ENCODE measurements at places on chromosomes 6 and 20.

DNA sequence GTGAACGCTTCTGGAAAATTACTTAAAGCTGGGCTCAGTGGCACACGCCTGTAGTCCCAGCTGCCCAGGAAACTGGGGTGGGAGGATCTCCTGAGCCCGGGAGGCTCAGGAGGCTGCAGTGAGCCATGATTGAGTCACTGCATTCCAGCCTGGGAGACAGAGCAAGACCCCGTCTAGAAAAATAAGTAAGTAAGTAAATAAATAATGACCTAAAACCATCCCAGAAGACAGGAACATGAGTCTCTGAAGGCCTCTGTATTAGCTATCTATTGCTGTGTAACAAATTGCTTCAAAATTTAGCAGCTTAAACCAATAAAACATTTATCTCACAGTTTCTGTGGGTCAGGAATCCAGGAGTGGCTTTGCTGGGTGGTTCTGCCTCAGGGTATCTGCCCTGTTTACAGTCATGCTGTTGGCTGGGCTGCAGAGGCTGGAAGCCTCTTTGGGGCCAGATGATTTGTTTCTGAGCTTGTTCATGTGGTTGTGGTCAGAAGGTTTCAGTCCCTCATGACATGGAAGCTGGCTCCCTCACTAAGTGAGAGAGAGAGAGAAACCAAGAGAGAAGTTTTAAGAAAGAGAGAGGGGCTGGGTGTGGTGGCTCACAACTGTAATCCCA is 48.4 kb upstream of the NCOA3 start:
- DNase-seq, result peak; percentile 45

- DNase-seq, result no peak
These were observed 413.7 kb downstream of the RFPL4B start for GRCh38 chr6:112760831-112761230.

DNA sequence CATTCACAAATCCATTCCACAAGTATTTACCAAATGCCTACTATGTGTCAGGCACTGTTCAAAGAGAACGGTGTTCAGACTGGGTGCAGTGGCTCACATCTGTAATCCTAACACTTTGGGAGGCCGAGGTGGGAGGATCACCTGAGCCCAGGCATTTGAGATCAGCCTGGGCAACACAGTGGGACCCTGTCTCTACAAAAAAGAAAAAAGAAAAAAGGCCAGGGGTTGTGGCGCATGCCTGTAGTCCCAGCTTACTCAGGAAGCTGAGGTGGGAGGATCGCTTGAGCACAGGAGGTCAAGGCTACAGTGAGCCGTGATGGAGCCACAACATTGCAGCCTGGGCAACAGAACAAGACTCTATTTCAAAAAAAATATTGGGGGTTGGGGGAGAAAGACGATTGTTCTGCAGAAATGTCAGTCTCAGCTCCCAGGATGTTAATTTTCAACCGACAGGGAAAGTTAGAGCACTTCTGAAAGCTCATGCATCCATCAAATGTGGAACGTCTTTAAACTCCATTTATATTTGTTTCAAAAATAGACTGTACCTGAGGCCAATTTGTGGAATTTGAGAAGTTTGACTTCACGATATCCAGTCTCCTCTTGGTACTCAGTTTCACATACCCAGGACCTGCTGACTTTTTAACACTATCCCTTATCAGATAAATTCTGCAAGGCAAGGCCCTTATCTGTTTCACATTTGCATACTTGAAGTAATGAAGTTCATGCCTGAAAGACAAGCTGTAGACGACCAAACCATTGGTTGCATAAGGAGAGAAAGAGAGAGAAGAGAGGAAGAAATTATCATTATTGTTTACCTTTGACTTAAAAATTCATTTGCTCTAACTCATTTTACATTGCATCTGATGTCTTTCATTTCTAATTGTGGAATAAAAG is 14.8 kb upstream of the BTN3A2 start:
- DNase-seq, result no peak

DNA sequence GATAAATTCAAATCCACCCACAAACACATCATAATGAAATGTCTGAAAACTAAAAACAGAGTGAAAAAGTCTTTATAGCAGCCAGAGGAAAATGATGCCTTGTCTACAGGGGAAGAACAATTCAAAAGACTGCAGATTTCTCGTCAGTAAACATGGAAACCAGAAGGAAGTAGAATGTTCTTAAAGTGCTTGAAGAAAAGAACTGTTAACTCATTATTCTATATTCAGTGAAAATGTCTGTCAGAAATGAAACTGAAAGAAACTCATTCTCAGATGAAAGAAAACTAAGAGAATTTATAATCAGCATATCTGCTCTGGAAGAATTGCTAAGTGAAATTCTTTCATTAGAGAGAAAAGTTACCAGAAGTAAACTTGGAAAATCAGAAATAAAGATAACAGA is 416.1 kb downstream of the TBC1D32 start:
- no peak for DNase-seq

- peak; percentile 83 for DNase-seq
These were observed 378.9 kb upstream of the CITED2 start for GRCh38 chr6:139753198-139753861.

- no peak for DNase-seq
These were observed 134.9 kb upstream of the CEP162 start for GRCh38 chr6:84362193-84362821.

DNA sequence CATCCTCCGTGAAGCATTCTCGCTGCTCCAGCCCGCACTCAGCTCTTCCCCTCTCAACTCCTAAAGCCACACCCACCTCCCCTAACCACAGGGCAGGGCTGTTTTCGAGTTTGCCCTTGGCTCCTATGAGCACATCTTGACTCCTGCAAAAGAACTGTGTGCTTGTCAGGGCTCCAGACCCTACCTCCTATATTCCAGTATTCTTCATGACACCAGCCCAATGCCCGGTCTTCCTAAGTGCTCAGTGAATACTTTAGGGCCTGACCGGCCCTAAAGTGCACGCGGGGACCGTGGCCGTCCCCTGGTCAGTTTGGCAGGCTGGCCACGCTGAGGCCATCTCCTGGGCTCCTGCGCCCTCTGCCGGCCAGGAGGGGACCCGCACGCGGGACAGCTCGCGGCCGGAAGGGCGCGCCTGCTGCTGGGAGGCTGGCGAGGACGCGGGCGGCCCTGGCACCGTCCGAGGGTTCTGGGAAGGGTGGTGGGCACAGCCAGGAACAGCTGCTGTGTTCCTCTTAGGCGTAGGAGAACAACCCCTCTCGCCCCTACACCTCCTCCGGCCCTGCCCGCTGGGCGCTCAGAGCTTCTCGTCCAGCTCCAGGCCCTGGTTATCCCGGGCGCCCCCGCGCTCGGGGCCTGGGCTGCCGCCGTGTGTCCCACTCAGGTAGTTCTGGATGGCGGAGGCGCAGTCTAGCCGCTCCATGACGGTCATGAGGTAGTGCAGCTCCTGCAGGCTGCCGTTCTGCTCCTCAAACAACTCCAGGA is 11.0 kb downstream of the UNC5CL start:
- no peak for DNase-seq

Measured in AG04449 (cell line).